CD8-positive, alpha-beta T cell (primary cell): ENCODE measurements at places on chromosomes 5 and 9. TPM values are rescaled to one million over a fixed set of nuclear protein-coding genes. Genes with fewer than 3 reads are reported as not detected.

DNA sequence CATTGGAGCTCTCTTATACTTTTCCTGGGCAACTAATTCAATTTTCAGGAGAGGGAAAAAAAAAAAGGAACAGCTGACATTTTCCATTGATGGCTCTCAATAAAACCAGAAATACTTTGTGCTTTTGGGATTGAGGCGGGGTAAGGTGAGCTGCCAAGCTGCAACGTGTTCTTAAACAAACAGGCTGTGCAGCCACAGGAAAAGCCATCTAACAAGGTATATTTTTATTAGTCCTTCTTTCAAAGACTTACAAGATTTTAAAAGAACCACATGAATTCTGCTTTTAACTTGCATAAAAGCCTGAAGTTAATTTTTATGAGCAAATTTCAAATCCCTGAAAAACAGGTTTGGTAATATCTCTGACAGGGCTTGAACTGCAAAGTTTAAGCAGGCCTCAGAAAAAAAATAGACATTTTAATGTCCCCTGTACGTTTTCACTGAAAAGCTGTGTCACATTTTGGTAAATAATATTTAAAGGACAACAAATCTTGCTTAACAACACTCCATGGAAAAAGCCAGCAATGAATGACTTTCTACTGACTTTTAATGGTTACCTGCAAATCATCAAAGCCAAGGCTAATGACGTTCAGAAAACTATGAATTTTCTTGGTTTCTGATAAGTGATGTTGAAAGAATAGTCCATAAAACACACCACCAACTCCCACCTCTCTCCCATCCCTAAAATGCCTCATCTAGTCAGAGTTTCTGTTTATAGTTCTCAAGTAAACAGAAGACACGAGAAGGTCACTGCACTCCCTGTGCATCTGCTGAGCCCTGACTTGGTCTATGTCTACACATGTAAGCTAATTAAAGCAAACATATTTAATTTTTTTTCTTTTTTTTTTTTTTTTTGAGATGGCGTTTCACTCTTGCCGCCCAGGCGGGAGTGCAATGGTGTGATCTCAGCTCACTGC is 433.6 kb downstream of the PIK3R1 start:
- no peak for DNase-seq

DNA sequence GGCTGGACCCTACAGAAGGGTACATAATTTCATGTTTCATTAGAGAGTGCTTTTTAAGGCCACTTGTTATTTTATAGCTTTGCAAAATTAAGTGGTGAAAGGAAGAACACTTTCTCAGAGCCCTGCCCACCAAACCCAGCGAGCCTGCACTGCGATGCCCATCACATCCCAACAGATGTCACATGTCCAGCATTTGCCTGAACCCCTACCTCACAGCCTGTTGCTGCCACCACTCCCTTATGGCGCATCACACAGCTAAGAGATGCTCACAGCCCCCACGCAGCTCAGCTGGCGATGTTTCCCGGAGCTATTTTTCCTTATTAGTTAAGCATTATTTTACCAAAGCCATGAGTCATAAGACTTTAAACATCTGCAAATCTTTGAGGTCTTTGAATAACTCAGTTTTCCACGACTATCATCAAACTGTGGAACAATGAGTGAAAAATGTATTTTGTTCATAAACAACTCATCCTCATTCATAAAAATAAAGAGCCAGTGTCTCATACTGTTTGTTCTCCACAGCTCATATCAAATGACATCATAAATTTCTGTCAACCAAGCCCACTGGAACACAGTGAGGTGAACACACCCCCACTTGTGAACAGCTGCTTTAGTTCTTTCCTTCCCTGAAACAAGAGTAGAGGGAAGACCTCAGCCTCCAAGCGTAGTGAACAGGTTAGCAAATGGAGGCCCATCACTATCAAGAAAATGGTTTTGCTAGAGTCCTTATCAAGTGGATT is 104.9 kb downstream of the SYK start:
- no peak for DNase-seq

DNA sequence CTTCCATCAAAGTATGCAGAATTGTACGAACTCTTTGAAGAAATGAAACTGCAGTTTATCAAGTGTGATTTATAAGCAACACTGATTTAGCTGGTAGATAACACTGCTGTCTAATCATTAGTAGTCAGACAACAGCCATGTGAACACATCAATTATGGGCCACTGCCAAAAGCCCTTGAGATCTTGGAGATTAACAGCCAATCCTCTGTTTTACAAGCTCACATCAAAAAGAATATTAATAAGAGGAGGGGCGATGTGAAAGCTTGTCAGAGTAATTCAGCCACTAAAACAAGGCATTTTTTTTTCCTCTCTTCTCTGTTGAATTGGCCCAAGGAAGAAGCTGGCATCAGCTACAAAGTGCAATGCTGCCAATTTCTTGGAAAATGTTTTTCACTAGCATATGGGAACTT is 28.1 kb downstream of the ZNF608 start:
- no peak for DNase-seq

GRCh38 chr5:160272889-160273288 is 39.5 kb downstream of the CCNJL start:
- no peak for DNase-seq

DNA sequence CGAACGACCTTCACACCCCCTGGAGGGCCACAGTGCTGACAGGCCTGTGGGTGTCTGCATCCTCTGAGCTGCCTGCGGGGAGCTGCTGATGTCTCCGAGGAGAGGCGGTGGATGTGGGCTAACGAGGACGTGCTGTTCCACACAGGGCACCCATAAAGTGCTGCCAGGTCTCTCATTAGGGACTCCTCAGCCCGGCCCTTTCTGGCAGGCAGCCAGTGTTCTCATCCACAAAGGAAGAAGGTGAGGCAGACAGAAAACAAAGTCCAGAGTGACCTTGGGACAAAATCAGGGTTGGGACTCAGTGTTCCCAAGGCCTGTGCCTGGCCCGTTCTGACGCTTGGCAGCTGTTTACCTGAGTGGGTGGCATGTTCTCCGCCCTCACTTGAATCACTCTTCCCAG is 29.3 kb downstream of the CARTPT start:
- DNase-seq, result no peak

GRCh38 chr5:53291047-53291446 is 181.5 kb upstream of the MOCS2 start:
- no peak for DNase-seq

GRCh38 chr5:926417-927171 is 33.9 kb downstream of the TRIP13 start:
- DNase-seq, result no peak

DNA sequence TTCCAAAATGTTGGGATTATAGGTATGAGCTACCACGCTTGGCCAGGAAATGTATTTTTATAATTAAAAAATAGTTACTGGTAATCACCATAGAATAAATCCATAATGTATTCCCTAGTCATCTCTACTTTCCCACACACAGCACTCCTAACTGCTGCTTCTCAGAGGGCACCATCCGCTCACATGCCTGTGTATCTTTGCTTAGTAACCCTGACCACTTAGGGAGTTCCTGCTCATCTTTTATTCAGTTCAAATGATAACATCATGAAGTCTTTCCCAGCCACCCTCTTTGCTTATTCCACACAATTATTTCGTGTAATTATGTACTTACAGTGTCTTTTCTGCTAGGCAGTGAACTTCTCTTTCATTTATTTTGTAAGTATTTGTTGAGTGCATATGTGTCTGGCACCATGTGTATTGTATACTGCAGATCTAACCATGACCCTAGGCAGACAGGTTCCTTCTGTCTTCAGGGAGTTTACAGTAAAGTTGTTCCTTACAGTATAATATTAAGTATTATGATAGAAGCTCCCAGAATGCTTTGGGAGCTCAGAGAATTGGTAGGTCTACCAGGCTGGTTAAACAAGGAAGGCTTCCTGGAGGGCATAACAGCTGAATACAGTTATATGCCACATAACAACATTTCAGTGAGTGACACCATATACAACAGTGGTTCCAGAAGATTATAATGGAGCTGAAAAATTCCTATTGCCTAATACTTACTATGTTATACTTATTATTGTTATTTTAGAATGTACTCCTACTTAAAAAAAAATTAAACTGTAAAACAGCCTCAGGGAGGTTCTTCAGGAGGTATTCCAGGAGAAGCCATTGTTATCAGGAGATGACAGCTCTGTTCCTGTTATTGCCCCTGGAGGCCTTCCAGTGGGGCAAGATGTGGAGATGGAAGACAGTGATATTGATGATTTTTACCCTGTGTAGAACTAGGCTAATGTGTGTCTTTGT is 39.2 kb downstream of the DCAF10 start:
- no peak for DNase-seq

The TLE1 gene
- 14.1 TPM for total RNA-seq

The SPATA31A3 gene
- total RNA-seq, result not detected

The KLHL3 gene
- 16.9 TPM for total RNA-seq

The AJM1 gene
- total RNA-seq, result 1.7 TPM
